ENCODE measurements at places on chromosomes 11 and 22.

DNA sequence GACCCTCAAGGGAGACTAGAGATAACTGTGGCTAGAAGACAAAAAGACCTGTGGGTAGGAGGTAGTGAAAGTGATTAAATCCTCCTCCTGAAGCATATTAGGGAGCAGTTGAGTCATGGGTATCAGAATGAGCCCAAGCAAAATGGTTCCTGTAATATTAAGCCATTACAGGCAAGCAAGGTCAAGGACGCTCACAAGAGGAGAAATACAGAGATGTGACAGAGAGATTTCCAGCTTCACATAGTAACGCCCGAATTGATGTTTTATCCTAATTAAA lies 77.7 kb downstream of the FAM76B start:
- no peak for DNase-seq

GRCh38 chr22:46201059-46201757 lies 48.9 kb downstream of the CDPF1 start:
- DNase-seq: no peak

GRCh38 chr11:15309296-15309695 lies 194.6 kb downstream of the INSC start:
- no peak for DNase-seq

GRCh38 chr11:61067782-61068446 lies 34.4 kb upstream of the CD5 start:
- DNase-seq: no peak

DNA sequence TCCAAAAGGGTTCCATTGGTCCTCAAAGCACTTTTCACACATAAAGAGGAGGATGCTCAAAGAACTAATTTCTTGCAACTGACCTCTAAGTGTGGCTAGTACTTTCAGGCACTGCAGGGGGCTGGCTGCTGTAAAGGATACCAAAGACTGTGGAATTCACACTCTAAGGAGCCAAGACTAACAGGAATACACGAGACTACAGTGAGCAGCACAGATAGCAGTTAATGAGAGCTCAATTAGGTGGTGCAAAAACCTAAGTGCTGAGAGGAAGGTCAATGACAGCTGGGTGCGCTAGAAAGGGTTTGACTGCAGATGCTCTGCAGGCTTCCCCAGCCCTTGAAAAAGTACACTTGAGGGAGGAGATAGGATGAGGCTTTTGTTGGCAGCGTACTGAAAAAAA lies 124.3 kb upstream of the NTM start:
- no peak for DNase-seq

DNA sequence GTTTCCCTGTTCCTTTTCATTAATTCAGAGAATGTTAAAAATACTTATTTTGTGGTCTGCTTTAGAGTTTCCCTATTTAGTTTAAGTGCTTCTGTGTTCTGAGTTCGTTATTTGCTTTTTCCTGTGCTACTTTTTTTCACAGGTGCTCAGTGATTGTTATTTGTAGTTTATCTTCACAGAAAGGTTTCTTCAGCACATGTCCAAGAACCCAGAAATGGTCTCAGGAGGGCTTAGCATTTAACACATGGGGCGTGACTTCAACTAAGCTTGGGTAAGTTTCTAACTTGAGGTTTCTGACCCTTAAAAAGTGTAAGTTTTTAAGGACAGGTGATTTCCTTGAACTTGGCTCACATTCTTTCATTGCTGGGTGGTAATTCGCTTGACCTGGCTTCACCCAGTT lies 157.3 kb downstream of the AASDHPPT start:
- DNase-seq: no peak

GRCh38 chr11:110318638-110319404 lies 22.4 kb upstream of the RDX start:
- DNase-seq: no peak

- no peak for DNase-seq
Observed at GRCh38 chr22:48340191-48340590, 1487.5 kb downstream of the BRD1 start.

DNA sequence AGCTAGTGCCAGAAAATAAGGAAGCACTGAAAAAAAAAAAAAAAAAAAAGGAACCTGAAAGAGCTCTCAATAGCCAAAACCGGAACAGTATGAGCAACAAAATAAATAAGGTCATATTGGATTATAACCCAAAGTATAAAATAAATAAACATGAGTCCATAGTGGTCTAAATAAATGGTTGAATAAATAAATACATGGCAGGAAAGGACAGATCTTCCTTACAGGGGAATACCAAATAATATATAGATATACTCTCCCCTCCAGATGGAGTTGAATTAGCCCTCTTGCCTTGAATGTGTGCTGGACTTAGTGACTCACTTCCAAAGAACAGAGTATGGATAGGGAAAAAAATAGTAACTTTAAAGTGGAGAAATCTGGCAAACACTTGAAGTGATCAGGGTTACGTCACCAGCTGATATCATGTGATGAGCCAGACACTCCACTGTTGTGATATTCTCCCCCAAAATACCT lies 14.3 kb upstream of the ARRB1 start:
- no peak for DNase-seq

- no peak for DNase-seq
Observed at GRCh38 chr11:10809373-10810160, 841 bp upstream of the EIF4G2 start.

DNA sequence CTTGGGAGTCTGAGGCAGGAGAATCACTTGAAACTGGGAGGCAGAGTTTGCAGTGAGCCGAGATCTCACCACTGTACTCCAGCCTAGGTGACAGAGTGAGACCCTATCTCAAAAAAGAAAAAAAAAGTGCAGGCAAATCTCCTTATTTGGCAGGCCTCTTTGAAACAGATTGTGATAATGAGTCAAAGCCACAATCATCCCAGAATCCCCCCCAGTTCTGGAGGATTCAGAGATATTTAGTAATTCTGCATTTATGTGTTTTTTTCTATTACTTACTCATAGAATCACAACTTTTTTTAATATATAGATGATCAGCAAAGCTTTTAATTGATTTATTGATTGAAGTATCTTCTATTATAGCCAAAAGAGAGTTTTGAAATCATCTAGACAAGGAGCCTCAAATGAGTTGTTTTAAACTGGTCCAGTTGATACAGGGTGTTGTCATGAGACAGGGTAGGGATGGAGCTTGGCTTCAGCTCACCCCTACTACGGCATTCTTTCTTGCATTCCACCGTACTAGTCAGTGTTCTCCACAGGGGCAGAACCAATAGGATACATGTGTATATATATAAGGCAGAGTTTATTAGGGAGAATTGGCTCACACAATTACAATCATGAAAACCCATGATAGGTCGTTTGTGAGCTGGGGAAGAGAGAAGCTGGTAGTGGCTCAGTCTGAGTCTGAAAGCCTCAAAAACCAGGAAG lies 39.3 kb upstream of the SORL1 start:
- no peak for DNase-seq

- DNase-seq: no peak
Observed at GRCh38 chr11:102286292-102286691, 31.0 kb upstream of the BIRC3 start.

DNA sequence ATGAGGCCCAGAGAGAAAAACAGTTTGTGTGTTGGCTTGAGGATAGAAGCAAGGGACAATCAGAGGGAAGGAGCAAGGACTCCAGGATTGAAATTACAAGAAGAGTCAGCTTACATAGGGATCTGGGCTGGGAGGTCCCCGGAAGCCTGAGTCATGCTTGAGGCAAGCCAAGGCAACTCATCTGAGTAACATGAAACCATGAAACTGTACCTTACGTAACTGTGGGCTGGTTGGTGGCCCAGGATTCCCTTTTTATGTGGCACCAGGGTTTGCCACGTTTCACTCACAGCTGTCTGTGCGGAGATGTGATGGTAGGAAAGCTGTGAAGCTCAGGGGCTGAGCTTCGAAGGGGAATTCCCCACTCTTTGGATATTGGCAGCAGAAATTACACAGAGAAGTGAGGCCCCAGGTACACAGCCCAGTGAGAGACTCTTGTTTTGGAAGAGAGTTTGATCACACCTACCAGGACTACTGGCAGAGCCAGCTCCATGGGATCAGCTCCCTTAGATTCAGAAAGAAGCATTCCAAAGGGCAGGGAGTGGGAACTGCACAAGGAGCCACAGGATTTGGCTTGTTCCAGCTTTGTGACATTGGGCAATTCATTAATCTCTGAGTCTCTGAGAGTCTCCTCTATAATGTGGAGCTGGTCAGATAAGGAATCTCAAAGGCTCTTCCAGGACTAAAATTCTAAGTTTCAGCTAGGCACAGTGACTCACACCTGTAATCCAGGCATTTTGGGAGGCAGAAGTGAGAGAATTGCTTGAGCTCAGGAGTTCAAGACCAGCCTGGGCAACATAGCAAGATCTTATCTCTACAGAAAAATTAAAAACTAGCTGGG lies 7.8 kb downstream of the SLC5A1 start:
- peak; percentile 28 for DNase-seq

DNA sequence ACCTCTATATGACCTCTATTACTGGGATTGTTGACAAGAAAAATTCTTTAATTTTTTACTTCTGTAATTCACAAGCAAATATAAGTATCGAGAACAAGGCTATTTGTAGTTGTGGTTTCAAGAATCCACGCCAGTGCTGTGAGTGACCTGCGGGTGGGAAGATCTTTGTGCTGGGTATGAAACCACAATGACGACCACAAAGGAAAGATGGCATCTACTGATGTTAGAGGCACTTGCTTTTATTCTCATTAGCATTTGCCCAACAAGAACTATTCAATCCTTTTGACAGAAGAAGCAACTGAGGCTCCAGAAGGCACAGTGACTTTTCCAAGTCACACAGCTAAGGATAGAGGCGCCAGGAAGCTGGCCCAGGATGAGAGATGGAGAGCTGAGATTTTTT lies 1054.9 kb downstream of the TBC1D22A start:
- DNase-seq: no peak

GRCh38 chr22:49291781-49292180 lies 535.9 kb downstream of the BRD1 start:
- no peak for DNase-seq

DNA sequence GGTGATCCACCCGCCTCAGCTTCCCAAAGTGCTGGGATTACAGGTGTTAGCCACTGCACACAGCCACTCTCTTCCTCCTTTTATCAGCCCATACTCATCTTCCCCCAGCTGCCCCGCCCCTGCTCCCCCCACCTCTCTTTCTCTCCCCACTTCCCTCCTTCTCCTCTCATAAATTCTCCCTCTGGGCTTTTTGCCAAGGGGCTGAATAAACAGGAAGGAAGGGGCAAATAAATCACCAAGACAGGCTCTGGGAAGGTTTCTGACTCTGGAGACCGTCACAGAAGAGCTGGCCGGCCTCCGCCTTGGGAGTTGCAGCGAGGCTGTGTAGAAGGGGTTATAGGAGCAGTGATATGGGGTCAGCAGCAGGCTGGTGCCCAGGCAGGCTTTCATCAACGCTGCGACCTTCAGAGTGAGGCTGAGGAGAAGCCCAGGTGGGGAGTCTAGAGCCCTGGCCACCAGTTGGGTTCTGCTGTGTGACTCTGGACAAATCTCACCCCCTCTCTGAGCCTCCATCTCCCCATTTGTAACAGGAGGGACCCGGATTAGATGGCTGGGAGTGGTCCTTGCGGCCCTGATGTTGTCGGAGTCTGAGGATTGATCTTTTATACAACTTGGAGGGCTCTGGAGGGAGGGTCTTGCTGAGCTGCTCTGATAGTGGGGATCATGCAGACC lies 62.6 kb upstream of the RASD2 start:
- DNase-seq: no peak

- DNase-seq: no peak
Observed at GRCh38 chr11:85694385-85694980, 8.5 kb upstream of the CCDC89 start.

DNA sequence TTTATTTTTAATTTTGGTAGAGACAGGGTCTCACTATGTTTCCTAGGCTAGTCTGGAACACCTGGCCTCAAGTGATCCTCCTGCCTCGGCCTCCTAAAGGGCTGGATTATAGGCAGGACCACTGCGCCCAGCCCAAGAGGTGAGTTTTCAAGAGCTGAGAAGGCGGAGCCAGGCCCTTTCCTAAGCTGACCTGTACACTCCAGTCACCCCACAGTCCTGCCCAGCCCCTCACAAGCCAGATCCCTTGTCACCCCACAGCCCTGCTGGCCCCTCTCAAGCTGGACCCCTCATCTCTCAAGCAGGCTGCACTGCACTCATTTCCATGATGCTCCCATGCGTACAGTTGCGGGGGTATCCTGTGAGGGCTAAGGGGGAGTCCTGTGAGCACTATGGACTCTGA lies 2.9 kb downstream of the DENND6B start:
- no peak for DNase-seq

- no peak for DNase-seq
Observed at GRCh38 chr22:47095395-47096122, 333.1 kb downstream of the TBC1D22A start.

DNA sequence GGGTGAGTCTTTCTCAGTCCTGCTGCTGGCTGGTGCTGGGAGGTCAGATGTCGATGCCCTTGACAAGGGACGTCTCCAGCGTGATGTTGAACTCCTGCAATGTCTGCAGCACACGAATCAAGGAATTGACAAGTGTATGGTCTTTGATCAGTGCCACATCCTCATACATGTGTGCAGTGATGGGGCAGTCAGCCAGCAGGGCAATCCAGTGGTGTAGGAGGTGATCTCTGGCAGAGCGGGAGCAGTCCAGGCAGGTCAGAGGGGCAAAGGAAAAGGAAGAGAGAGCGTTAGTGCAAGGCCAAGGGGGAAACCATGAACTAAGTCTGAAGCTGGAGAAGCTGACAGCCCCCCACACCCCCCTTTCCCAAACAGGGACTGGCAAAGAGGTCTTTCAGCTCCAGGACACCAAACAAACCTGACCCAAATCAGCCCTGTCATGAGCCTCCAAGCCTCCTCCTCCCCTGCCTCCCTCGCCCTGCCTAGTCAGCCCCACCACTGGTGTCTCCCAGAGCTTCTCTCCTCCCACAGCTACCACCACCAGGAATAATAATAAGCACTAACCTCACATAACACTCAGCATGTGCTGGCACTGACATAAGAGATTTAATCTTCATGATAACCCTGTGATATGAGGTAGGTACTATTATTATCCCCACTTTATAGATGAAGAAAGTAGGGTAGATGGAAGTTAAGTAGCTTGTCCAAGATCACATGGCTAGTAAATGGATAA lies 48.4 kb upstream of the SCUBE2 start:
- no peak for DNase-seq

DNA sequence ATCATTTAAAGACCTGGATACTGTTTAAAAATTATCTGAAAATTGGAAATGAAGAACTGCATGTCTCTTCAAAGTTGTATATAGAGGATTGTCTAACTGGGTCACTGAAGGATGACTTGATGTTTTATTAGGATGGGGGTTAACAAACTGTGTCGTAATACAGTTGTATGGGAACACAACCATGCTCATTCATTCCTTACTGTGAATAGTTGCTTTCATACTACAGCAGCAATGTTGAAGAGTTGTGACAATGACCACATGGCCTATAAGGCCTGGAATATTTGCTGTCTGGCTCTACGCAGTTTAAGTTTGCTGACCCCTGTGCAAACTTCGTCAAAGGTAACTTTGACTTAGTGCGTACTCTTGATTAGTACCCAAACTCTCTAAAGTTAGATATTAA lies 38.4 kb downstream of the FDX1 start:
- no peak for DNase-seq

- no peak for DNase-seq
Observed at GRCh38 chr11:33869481-33870422, 22.1 kb downstream of the LMO2 start.

- no peak for DNase-seq
Observed at GRCh38 chr11:59510941-59511589, at the start of gene OR4D9. Gene OR4D9, plus strand, starts transcription at chr11:59511539. Its CDS starts 3,374 bp downstream, at chr11:59514913.

GRCh38 chr11:130431801-130432200 lies 3.4 kb upstream of the ADAMTS8 start:
- no peak for DNase-seq

All from activated effector memory CD4-positive, alpha-beta T cell treated with Interleukin-2 at 50 U/mL for 16 hours (primary cell).